ENCODE measurements at places on chromosomes 7 and 10.

DNA sequence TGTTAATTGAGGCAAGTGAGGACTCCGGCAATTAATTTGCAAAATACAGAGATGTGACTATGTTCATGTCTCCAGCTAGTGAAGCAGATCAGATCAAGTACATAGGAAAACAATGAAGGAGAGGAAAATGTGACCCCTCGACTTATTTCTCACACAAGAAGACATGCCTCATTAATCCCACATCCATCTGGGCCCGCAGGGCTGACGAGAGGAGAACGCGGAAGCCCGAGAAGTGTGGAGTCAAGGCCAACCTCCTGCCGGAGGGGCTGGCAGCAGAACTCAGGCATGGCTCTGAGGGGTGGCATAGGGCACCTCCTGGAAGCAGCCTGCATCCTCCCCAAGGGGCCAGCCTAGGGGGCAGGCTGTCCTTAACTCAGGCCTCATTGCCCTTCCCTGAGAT, 54.4 kb downstream of the ZNF503 start:
- no peak for DNase-seq

DNA sequence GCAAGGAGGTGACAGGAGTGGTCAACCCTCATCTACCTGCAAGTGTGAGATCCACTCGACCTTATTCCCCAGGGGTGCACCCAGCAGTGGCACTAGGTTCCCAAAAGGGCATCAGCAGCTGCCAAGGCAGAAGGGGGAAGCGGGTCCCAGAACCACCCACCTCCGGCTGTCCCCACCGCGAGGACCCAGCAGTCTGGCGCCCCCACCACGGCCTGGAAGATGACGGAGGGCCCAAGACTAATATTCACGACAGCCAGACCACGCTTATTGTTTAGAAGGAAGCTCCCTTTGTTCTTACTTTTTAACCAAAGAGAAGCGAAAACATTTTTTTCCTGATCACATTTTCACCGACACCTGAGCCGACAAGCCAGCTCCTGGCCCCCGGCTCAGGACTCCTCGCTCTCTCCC, 3.6 kb upstream of the EVX1 start:
- DNase-seq: no peak

- peak; percentile 33 for DNase-seq
Observed at GRCh38 chr10:132447446-132448247, 50.6 kb downstream of the PWWP2B start.

GRCh38 chr7:3949242-3949640, 648.2 kb downstream of the SDK1 start:
- no peak for DNase-seq

GRCh38 chr10:112790030-112790429, 160.0 kb upstream of the TCF7L2 start:
- DNase-seq: no peak

GRCh38 chr10:77494327-77494726, 143.3 kb downstream of the KCNMA1 start:
- no peak for DNase-seq

DNA sequence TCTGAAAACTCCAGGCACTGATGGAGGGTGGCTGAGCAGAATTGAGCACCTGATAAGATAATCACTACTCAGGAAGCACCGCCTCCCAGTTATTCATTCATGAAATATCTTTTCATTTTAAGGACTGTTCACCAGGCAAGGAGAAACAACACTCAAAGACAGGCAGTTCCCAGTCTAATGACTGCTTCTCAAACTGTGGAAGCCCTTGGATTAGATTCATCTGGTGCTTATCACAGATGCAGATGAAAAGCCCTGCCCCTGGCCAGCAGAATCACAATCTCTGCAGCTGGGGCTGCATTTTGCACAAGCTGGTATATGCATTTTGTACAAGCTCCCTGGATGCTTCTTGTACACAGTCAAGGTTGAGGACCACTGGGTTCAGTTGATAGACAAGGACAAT, 109.7 kb downstream of the ELMO1 start:
- no peak for DNase-seq

- no peak for DNase-seq
Observed at GRCh38 chr7:25877802-25878789, 273.9 kb upstream of the NFE2L3 start.

GRCh38 chr7:74455928-74456327, 2.2 kb downstream of the GTF2IRD1 start:
- no peak for DNase-seq

- DNase-seq: no peak
Observed at GRCh38 chr10:26555719-26556368, 117.7 kb downstream of the APBB1IP start.

GRCh38 chr7:21256310-21256877, 171.5 kb upstream of the SP4 start:
- DNase-seq: no peak

DNA sequence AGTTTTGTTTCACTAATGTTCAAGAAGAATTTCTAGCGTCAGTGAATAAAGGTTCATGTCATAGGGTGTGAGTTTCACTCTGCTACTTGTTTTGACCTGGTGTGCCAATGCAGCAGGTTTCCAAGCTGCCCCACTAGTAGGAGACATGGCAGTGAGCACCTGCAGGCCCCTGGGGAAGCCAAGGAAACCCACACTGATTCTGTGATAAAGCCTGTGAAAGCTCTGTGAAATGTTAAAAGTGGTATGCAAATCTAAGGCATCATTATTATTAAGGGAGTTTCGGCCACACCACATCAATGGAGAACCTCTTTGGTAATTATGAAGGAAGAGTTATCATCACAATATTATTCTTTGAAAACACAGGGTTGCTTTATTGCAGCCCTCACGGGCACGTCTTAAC, 46.4 kb downstream of the ABCB5 start:
- no peak for DNase-seq

DNA sequence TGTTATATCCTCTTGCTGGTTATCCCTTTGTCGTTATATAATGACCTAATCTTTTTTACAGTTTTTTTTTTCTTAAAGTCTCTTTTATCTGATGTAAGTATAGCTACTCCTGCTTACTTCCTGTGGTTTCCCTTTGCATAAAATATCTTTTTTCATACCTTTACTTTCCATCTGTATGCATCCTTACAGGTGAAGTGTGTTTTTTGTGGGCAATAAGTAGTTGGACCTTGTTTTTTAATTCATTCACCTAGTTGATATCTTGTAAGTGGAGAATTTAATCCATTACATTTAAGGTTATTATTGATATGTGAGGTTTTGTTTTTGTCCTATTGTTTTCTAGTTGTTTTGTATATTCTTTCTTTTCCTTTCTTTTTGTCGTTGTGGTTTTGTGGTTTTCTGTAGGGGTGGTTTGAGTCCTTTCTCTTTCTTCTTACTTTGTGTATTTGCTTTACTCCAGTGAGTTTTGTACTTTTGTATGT, 168.6 kb downstream of the MLLT10 start:
- no peak for DNase-seq

GRCh38 chr7:111855842-111856227, 293.5 kb upstream of the IMMP2L start:
- DNase-seq: peak; percentile 21

GRCh38 chr10:121041906-121042305, 190.7 kb downstream of the WDR11 start:
- DNase-seq: no peak

DNA sequence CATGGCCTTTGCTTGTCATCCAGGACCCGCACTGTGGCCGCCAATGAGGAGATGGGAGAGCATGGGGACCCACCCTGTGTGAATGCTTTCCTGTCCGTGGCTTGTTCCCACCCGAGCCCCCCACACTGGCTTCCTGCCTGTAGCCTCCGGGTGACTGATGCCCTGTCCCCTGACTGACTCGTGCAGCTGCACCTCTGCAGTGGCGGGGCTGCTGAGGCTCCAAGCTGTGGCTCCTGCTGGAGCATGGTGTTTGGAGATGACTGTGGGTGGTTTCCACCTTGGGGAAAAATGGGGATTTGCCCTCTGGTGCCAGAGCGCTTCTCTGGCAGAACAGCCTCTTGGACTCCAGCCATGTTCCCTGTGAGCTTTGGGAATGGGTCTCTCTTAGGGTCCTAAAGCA, 2.1 kb downstream of the CAMK1D start:
- peak; percentile 26 for DNase-seq

DNA sequence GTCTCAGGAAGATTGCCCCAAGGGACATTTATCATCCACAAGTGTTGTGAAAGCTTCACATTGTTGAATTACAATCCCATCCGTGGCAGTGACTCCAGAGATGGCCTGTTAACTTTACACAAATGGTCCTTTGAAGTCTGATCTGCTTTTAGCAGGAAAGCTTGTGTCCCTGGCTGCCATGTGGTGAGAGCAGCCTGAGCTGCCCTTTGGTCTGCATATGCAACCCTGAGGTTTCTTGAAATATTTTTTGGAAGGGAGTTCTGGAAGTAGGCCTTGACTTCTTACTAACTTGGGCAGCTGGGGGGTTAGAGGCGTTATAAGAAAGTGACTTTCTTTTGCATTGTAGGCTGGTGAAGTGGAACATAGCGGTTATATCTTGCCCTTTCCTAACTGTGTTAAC, 41.3 kb upstream of the FAM180A start:
- no peak for DNase-seq

DNA sequence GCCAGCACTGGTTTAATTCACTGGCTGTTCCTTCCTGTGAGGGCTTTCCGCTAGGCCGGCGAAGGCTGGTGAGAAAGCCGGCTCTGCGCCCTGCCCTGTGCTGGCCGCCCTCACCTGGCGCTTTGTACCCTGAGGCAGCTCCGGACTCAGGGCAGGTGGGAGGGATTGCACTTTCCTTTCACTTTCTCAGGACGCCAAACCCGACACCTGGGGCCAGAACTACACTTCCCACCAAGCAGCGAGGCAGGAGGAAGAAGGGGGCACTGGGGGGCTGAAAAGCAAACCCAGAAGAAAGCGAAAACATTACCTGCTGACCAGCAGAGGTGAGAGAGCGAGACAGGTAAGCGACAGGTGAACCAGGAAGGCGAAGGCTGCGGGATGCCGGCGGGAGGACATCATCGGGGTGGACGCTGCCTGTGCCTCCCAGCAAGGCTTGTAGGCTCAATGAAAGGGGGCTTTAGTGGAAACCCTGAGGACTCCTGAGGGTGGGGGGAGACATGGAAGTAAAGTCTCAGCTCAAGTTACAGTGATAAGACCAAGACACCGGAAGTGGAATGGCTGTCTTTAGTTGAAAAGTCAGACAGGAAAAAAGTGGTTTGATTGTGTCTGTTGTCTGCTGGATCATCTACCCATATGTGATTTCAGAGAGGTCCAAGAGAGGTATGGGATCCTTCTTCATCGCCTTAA, at the start of gene RAB19:
RAB19 (plus strand) TSS at position 181 of the 687 bp plus-strand sequence. CDS start 3,589 bp downstream, outside the sequence.
- no peak for DNase-seq

DNA sequence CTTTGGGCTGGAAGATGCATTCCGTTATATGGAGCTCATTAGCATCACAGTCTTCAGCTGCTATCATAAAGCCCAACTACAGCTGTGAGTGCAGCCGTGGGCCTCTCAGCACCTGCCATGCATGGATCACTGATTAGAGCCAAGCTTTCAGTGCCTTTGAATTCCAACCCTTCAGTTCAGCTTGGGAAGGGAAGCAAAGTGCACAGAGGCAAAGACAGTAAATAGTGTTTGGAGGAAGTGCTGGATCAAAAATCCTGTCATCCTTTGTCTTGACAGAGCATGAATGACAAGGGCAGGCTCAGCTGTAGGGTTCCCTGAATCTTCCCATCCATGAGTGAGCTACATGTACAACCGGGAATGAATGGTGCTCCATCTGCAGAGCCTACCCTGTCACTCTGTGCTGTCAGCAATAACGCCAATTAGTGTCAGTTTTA, 153.7 kb downstream of the DNAJB9 start:
- DNase-seq: peak; percentile 21

GRCh38 chr7:113784316-113784715, 134.5 kb downstream of the PPP1R3A start:
- DNase-seq: no peak

DNA sequence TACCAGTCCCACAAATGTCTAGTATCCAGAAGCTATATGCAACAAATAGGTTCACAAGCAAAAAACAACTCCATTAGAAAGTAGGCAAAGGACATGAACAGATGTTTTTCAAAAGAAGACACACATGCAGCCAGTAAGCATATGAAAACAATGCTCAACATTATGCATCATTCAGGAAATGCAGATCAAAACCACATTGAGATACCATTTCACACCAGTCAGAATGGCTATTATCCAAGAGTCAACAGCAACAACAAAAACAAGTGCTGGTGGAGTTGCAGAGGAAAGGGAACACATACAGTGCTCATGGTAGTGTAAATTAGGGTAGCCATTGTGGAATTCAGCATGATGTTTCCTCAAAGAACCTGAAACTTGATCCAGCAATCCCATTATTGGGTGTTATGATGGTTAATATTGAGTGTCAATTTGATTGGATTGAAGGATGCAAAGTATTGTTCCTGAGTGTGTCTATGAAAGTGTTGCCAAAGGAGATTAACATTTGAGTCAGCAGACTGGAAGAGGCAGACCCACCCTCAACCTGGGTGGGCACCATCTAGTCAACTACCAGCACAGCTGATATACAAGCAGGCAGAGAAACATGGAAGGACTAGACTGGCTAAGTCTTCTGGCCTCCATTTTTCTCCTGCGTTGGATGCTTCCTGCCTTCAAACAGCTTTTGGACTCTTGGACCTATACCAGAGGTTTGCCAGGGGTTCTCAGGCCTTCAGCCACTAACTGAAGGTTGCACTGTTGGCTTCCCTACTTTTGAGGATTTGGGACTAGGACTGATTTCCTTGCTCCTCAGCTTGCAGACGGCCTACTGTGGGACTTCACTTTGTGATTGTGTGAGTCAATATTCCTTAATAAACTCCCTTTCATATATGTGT, 218.4 kb upstream of the SEMA3D start:
- no peak for DNase-seq

- DNase-seq: no peak
Observed at GRCh38 chr7:101232141-101232850, 5.3 kb downstream of the CLDN15 start.

GRCh38 chr7:119472408-119473038, 800.5 kb upstream of the KCND2 start:
- no peak for DNase-seq

- no peak for DNase-seq
Observed at GRCh38 chr10:101682172-101682825, 12.7 kb downstream of the FBXW4 start.

- no peak for DNase-seq
Observed at GRCh38 chr7:36809510-36809909, 85.2 kb upstream of the AOAH start.

DNA sequence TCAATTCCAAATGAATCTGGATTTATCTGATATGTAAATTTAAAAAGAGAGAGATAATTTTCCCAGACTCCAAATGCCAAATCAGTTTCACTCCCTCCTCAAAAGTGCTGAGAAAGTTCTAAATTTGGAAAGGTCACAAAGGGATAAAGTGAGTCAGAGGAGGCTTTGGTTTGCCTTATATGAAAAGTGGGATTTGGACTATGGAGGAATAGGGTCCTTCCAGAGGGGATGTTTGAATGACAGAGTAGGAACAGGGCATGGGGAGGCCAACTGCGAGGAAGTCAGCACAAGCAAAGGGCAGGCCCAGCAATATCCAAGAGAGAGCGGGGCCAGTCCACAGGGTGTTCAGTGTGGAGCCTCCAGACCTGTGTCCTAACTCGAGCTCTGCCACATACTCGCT, 9.8 kb upstream of the FAS start:
- no peak for DNase-seq

All from glutamatergic neuron (in vitro differentiated cells).